ENCODE measurements at places on chromosomes 2 and 18.

- DNase-seq = no peak
Measured at GRCh38 chr2:7835693-7836680, 845.9 kb upstream of the ID2 start.

DNA sequence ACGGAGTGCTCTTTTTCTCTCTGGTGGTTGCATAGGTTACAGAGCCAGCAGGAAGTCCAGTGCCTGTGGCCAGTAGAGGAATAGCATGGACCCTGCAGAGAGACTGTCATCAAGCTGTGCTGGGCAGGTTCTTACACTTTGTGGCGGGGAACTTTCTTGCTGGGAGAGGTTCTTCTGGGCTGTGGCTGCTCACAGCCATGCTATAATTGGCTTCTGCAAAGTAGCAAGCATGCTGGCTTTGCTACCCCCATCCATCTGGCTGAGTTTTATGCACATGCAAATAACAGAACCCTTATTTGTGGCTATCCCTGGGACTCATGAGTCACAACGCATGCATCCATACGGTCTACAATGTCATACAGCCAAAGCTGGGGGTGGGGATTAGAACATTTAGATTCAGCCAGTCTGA, 68.9 kb downstream of the PLCL1 start:
- peak; percentile 68 for DNase-seq

GRCh38 chr2:43426305-43427031, 169.4 kb downstream of the THADA start:
- peak; percentile 95 for DNase-seq

DNA sequence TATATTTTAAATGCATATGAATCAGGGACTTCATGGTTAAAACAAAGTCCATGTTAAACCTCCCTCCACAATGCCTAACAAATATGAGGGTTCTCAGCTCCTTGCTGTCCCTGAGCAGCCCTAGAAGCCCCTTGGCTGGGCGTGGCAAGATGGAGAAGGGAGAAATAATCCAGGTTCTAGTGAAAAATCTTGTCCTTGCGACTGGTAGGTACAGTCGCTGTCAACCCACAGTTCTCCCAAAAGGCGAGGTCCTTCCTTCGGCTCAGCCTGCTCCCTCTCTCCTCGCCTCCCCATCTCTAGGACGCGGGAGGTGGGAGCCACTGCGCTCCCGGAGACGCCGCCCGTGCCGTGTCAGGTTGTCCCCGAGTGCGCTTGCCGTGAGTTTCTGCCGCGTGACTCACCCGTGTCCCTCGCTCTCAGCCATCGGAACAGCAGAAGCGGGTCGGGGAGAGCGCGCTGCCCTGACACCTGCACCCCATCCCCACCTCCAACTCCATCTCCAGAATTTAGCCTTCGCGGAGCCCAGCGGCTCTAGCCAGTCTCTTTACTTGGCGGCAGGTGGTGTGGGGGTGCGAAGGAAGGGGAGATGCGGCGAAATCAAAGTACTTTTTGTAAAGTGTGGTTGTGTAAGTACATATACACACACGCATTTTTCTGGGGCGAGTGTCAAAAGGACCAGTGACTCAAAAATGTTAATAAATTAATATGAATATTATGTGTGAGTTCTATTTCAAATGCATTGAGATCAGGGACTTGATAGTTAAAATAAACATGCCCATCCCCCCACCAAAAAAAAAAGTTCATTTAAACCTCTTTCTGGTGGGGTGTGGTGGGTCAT, 65.1 kb upstream of the TMEM17 start:
- no peak for DNase-seq

DNA sequence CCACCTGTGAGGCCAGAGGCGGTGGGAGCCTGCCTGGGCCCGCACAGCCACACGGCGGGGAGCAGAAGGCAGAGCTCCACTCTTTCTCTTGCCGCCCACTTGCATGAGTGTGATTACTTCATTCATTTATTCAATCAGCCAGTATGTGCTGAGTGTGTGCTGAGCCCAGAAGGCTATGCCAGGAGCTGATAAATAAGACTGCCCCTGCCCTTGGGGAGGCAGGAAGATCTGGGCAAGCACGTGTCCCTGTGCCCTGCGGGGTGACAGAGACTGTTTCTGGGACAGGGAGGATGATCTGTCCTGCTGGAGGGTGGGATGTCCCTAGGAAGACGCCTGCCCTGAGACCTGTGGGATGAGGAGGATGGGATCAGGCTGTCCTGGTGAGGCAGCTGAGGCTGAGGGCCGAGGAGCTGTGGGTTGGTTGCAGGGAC, 250.8 kb downstream of the DYSF start:
- DNase-seq = no peak

DNA sequence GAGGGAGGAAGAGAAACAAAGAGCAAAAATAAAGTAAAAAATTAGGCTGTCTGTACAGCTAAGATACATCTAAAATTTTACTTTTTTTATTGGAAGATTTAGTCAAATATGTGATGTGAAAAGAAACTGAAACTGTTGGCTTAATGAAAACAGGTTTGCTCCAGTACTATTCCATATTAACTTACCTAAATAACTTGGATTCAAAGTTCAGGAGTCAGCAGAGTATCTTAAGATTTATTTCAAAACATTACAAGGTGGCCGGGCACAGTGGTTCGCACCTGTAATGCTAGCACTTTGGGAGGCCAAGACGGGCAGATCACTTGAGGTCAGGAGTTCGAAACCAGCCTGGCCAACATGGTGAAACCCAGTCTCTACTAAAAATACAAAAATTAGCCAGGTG, 197.9 kb downstream of the PDE11A start:
- no peak for DNase-seq

GRCh38 chr2:198411936-198412335, 607.5 kb downstream of the PLCL1 start:
- DNase-seq = no peak

- DNase-seq = no peak
Measured at GRCh38 chr2:219434468-219434717, 250 bp upstream of the SPEG start.

- no peak for DNase-seq
Measured at GRCh38 chr2:23294238-23294637, 90.7 kb upstream of the KLHL29 start.

- no peak for DNase-seq
Measured at GRCh38 chr2:121160366-121160765, 124.6 kb downstream of the TFCP2L1 start.

GRCh38 chr2:28707592-28707991, 44.0 kb upstream of the PPP1CB start:
- no peak for DNase-seq

DNA sequence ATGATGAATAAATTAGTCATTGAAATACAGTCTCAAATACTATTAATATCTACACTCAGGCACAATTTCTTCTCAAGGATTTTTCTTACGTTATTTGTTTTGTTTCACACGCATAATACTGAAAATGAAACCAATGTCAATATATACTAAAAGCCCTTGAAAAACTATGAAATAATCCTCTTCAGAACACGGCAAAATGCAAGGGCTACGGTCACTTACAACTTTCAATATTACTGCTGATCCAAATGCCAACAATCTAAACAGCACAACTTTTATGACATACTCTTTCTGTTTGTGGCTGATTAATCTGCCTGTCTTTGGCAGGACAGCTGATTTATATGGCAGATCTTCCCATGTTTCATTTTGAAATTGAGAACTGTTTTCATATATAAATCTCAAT, 68.3 kb downstream of the LRPPRC start:
- DNase-seq = no peak

DNA sequence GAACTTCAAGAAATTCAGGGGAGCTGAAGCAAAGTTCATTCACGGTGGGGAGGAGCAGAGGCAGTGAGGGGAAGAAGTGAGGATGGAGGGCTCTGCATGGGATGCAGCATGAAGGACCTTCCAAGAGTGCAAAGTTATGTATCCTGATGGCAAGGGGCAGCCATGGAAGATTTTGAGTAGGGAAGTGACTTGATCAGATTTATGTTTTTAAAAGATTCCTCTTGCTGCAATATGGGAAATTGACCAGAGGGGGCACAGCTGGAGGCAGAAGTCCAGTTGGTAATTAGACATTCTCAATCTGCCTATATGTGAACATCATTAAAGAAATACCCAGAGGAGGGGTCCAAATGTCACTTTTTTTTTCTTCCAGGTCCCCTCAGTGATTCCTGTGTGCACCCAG, 21.5 kb upstream of the ANXA4 start:
- DNase-seq = no peak

DNA sequence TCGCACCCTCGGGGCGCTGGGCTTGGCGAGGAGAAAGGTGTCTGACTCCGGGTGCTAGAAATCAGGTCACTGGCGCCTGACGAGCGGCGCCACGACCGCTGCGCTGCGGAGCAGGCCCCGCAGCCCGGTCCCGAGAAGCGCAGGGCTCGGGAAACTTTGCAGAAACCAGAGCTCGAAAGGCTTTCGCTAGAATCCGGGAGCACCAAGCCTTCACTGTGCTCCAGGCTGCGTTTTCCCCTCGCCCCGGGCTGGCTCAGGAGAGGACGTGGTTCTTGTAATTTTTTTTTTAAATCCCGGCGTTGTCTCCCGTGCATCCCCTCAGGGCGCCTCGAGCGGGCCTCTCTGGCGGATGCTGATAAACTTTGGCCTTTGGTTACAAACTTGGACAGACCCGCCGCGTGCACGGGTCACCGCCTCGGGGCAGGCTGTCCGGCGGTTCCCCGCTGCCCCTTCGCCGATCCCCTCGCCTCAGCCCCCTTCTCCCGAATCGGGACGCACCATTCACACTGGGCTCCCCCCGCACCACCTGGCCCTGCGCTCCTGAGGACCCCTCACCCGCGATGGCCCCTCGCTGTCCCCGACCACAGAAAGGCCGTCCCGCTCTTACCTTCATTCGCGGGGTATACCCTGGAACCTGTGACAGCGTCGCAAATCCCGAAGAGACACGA, 419 bp downstream of the EPHA4 start:
- DNase-seq = peak; percentile 15

DNA sequence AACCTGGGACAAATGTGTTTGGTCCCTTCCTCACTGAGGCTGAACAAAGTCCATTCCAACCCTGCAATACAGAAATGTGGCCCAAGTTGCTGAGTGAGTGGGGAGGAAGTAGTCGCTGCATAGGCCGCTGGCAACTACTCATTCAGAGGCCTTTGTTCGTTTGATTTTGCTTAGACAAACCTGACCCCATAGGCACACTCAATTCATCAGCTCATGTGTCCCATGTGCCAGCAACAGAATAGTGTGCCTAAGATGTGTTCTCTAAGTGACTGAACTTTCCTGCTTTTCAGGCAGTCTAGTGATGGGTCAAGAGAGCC, 23.0 kb downstream of the PTPN18 start:
- DNase-seq = no peak

DNA sequence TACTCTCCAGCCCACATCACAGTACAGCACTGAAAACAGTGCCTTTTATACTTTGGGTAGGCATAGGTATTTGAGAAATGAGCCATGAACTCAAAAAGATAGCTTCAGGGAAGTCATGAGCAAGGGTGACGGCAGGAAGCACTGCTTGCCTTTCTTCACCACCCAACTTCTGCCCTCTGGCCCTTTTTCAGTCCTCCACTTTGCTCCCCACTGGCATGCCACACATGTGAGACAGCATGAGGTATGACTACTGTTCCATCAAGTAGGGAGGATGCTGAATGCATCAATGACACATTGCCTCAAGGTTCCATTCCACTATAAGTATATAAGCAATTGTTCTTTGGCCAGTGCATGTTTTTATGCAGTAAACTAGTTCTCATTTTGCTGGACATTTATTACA, 373.0 kb downstream of the NRXN1 start:
- DNase-seq = peak; percentile 14

- no peak for DNase-seq
Measured at GRCh38 chr18:11654736-11655605, 34.1 kb upstream of the GNAL start.

GRCh38 chr18:52694804-52695203, 354.8 kb downstream of the DCC start:
- no peak for DNase-seq

Measured in HS-5 (cell line).